ENCODE measurements at places on chromosomes 13 and 19.
A peak's percentile ranks its signal among the peaks of the same experiment; 100 is the strongest.

DNA sequence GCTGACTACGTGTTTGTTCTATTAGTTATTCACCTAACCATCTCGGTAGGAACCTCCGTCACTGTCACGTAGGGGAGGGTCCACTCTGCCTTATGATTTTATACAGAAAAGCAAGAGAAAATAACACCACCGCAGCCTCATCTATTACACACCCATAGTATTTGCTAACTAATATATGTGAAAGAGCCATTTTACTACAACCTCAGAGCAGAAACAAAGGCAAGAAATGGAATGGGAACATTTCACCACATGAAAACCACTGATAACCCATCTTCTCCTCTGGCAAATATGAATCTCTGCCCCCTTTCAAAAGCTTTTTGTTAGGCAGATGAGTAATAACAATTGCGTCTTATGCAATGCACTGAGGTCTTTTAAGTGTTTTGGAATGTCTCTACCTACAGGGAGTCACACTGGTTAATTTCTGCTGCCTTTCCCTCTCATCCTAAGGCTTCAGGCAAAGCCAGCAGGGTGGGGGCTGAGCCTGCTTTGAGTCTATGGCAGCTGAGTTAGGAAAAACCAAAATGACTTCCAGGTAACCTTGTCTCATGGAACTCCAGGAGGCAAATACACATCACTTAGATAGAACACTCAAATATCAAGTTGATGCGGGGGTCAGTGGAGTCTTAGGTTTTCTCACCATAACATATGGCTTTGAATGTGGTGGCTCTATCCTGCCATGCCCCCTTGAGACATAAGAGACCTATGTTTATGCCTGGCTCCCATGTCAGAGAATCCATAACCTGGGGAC lies 15.0 kb downstream of the TSHZ3 start:
- DNase-seq = no peak

- DNase-seq = peak; percentile 4
Measured at GRCh38 chr19:46009530-46010510, 13.0 kb downstream of the PGLYRP1 start.

- DNase-seq = no peak
Measured at GRCh38 chr13:60348097-60348496, 48.9 kb upstream of the TDRD3 start.

- DNase-seq = no peak
Measured at GRCh38 chr19:29217616-29218015, 4.7 kb upstream of the UQCRFS1 start.

- DNase-seq = no peak
Measured at GRCh38 chr13:85074543-85075313, 724.5 kb downstream of the SLITRK6 start.

- DNase-seq = no peak
Measured at GRCh38 chr13:35252536-35253205, 223.8 kb downstream of the MAB21L1 start.

GRCh38 chr13:51361106-51361505 lies 21.6 kb downstream of the SERPINE3 start:
- DNase-seq = no peak

Measured in DMS 273 treated with DMSO at 0.1 percent for 48 hours (cell line).